Liver (tissue), 10 donors: ENCODE measurements at places on chromosomes 1 and 21. TPM values are rescaled to one million over a fixed set of nuclear protein-coding genes. Genes with fewer than 3 reads are reported as not detected.

Gene GSTM5
- 0.59 TPM for total RNA-seq

Gene PLEKHN1
- not detected for total RNA-seq

Gene BROX
- total RNA-seq: 16.0 TPM

Gene SNAP47
- total RNA-seq: 23.3 TPM

Gene SLC25A34
- 0.79 TPM for total RNA-seq

Gene SPATA21
- not detected for total RNA-seq

Gene PLA2G2F
- under 0.01 TPM for total RNA-seq
